ENCODE measurements at places on chromosomes 13 and 19.
A peak's percentile ranks its signal among the peaks of the same experiment; 100 is the strongest.

- DNase-seq, result no peak
Observed at GRCh38 chr19:48171710-48172109, 1.2 kb downstream of the ZSWIM9 start.

- peak; percentile 36 for DNase-seq
Observed at GRCh38 chr19:35055715-35056179, 14.2 kb downstream of the HPN start.

- no peak for DNase-seq
Observed at GRCh38 chr19:10660346-10660745, 6.2 kb downstream of the ILF3 start.

DNA sequence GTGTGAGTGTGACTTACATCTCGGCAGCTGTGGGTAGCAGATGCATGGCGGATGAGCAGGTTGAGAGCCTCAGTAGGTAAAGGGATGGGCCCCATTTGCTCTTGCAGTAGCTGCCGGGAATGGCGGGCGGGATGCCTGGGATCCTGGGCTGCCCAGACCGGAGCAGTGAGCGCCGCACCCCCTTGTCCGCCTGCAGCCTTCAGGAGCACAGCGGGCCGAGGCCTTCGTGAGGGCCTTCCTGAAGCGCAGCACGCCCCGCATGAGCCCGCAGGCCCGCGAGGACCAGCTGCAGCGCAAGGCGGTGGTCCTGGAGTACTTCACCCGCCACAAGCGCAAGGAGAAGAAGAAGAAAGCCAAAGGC lies 4.1 kb downstream of the POP4 start:
- no peak for DNase-seq

- peak; percentile 71 for DNase-seq
Observed at GRCh38 chr13:75482070-75482819, at the start of gene TBC1D4. TBC1D4 (minus strand) TSS chr13:75482169; CDS start chr13:75481767, 402 bp downstream.

- no peak for DNase-seq
Observed at GRCh38 chr13:70623239-70623638, 515.0 kb upstream of the KLHL1 start.

- no peak for DNase-seq
Observed at GRCh38 chr13:106752584-106753170, 184.7 kb upstream of the ARGLU1 start.

- DNase-seq, result no peak
Observed at GRCh38 chr13:41942462-41943094, 18.3 kb downstream of the VWA8 start.

DNA sequence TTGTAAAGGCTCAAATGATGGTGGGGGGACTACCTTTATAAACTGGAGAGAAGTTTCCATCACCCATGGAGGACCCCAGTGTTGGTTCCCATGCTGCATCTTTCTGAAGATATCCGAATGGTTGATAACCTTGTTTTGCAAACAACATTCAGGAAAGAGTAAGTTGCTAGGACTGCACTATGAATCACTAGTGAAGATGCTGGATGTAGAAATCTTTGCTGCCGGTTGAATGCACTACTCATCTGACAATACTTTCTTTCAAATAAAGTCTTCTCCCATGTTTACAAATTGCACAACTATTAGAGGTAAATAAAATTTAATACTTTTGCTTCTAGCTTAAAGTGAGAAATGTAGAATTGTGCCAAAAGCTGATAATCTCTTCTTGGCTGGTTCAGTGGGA lies 198.4 kb upstream of the SLITRK6 start:
- DNase-seq, result no peak

DNA sequence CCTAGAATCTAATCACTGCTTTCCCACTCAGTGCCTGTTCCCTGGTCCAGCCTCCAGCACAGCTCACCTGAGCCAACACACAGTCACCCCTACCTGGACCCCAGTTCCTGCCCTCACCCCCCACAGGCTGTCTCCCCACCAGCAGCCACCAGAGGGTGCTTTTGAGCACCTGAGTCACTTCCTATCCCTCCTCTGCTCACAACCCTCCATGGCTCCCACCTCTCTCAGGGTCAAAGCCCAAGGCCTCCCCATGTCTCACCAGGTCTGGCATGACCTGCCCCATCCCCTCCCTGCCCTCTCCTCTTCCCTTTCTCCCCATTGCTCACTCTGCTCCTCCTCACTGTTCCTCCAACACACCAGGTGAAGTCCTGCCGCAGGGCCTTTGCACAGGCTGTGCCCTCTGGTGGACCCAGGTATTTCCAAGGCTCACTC lies 7.1 kb upstream of the DPP9 start:
- DNase-seq, result peak; percentile 74

GRCh38 chr19:46452186-46452585 lies 19.2 kb downstream of the PNMA8A start:
- DNase-seq, result no peak

GRCh38 chr19:3450796-3451411 lies 29.4 kb downstream of the SMIM24 start:
- DNase-seq, result no peak

- no peak for DNase-seq
Observed at GRCh38 chr13:108779308-108779707, 149.9 kb downstream of the MYO16 start.

GRCh38 chr19:42175952-42176648 lies 41.4 kb downstream of the DEDD2 start:
- DNase-seq, result peak; percentile 41

- no peak for DNase-seq
Observed at GRCh38 chr13:112981451-112981850, 12.4 kb downstream of the MCF2L start.

GRCh38 chr19:2235381-2236063 lies 607 bp downstream of the PLEKHJ1 start:
- DNase-seq, result peak; percentile 47

- DNase-seq, result no peak
Observed at GRCh38 chr13:99406799-99407201, 94.5 kb upstream of the TM9SF2 start.

DNA sequence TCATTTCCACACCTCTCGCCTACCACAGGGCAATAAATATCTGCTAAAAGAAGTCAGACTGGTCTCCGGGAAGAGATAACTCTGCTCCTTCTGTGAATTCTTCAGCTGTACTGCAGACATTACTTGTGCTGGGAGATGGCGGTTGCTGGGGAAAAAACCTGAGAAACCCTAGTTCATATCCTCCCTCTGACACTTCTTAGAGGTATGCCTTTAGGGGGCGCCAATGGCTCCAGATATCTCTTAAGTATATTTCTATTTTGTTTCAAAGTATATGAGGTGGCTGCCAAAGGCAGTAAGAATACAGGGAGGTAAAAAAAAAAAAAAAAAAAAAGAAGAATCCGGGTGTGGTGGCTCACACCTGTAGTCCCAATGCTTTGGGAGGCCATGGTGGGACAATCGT lies 175.2 kb downstream of the PAN3 start:
- peak; percentile 54 for DNase-seq

- DNase-seq, result no peak
Observed at GRCh38 chr13:110472904-110473563, 88.5 kb downstream of the RAB20 start.

GRCh38 chr13:100484702-100485101 lies 103.9 kb downstream of the GGACT start:
- no peak for DNase-seq

- DNase-seq, result no peak
Observed at GRCh38 chr19:36064826-36065225, 10.1 kb downstream of the WDR62 start.

GRCh38 chr13:32243695-32244094 lies 71.5 kb downstream of the ZAR1L start:
- no peak for DNase-seq

DNA sequence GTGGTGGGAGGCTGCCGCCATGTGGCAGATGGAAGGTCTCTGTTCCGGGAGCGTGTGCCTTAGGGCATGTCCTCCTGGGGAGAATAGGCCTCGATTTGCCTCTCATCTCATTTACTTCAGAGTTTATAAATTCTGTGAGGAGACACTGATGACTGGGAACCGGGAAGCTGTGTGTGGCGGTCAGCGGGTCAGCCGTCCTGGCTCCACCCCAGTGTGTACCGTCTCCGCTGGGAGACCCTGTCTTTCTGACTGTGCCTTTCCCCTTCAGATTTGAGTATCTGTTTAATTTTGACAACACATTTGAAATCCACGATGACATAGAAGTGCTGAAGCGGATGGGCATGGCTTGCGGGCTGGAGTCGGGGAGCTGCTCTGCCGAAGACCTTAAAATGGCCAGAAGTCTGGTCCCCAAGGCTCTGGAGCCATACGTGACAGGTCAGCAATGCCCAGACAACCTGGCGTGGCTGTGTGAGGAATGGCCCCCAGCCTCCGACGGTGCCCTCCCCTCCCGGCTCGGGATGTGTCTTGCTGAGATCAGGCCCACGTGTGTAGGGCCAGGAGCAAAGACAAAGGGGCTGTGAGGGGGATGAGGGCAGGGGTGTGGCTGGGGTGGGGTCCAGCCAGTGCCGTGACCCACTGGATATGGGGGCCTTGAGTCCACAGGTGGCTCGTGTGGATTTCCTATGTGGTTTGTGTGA lies 21.6 kb downstream of the ATP4B start:
- no peak for DNase-seq

GRCh38 chr13:100675661-100676129 lies 1.1 kb upstream of the TMTC4 start:
- DNase-seq, result no peak

GRCh38 chr19:39406656-39407409 lies at the start of gene ZFP36:
ZFP36 (plus strand) TSS chr19:39406847; CDS start chr19:39406905, 58 bp downstream.
- peak; percentile 91 for DNase-seq

DNA sequence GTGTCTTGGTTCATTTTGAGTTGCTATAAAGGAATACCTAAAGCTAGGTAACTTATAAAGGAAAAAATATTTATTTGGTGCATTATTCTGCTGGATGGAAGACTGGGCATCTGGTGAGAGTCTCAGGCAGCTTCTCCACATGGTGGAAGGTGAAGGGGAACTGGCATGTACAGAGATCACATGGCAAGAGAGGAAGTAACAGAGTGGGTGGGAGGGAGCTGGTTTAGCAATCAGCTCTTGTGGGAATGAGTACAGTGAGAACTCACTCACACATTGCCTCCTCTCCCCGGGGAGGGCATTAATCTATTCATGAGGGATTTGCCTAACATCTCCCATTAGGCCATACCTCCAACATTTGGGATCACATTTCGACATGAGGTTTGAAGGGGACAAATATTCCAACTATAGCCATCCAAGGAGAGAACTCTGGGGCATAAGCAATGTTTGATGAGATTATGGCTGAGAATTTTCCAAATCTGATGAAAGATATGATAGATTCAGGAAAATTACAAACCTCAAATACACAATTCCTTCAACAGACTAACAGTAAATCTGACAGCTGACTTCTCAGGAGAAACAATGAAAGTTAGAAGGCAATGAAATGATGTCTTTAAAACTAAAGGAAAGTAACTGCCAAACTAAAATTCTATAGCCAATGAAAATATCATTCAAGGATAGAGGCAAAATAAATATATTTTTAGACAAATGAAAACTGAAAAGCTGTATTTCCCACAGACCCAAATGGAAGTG lies 52.5 kb downstream of the MTUS2 start:
- DNase-seq, result no peak

GRCh38 chr13:60629158-60629557 lies 232.1 kb downstream of the TDRD3 start:
- no peak for DNase-seq

GRCh38 chr13:110014719-110015118 lies 228.3 kb upstream of the IRS2 start:
- no peak for DNase-seq
